H1 (cell line): ENCODE measurements at places on chromosomes 1 and 21.
A peak's percentile ranks its signal among the peaks of the same experiment; 100 is the strongest.

GRCh38 chr1:85303440-85304162 lies 27.2 kb upstream of the BCL10 start:
- DNase-seq: no peak

GRCh38 chr1:60948486-60948885 lies 133.9 kb upstream of the NFIA start:
- no peak for DNase-seq

DNA sequence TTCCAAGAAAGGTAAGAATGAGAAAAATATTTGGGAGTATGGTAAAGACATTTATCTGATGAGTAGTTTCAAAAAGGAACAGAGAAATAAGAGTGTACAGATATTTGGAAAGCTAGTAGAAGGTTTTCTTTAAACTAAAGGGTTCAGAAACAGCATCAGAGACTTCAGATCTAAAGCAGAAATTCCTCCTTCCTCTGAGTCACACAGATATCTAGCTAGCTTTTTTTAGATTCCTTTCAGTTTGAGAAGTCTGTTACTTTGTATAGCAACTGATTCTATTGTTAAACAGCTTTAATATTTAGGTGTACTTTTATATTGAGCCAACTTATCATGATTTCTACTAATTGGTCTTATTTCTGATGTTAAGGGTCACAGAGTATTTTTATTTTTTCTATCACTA lies 4.7 kb downstream of the AMY2B start:
- DNase-seq: no peak

- DNase-seq: no peak
These were observed 181.8 kb upstream of the FMN2 start for GRCh38 chr1:239909898-239910297.

GRCh38 chr1:44835738-44836675 lies 7.0 kb downstream of the PTCH2 start:
- DNase-seq: peak; percentile 69

DNA sequence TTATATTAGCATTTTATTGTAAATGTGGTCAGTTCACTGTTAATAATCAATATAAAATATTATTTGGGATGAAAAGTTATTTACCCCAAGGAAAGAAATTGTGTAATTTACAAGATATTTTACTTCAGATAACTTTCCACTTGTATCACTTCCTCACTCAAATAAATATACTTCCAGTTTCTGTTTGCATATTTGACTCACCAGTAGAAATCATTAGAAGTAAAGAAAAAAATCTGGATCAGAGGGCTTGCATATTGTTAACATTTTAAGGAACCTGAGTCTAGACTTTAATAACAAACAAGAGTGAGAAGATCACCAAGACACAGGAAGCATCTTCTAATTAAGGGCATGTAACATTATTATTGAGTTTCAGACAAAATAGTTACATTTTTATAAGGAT lies 347 bp upstream of the KRTAP20-4 start:
- DNase-seq: no peak

DNA sequence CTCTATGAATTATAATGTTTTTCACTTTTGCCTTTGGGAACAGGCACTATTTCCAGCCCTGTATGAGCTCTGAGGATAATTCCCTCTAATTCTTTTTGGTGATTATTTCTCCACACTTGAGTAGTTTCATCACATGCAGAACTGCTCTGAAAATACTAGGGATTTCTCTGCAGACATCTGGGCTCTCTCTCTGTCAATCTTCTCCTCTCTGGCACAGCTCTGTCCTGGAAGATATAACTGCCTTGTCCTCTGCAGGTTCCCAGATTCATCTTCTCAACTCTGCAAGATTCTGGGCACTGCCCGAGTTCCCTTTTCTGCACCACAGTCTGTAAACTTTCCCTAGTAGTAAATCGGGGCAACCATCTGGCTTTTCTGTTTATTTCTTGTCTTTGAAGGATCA lies 131.3 kb upstream of the FMN2 start:
- DNase-seq: no peak
